SW 1271 (cell line): ENCODE measurements at places on chromosomes 2 and 18.
A peak's percentile ranks its signal among the peaks of the same experiment; 100 is the strongest.

GRCh38 chr2:136225950-136226835, 108.2 kb upstream of the CXCR4 start:
- no peak for DNase-seq

DNA sequence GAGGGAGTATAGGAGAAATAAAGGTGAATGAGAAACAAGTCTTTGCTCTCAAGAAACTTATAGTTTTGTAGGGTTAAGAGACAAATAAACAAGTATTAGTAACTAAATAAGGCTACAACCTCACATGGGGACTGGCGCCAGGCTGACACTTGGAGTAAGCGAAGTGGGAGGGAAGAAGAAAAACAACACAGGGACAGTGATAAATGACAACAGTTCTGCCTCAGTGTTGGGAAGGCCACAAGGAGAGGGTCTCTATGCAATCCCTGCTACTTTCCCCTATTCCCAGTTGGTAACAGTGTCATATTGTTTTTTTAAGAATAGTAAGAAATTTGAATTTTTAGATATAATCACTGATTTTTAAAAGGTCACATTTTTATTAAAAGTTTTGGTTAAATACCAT, 4.0 kb downstream of the APLF start:
- no peak for DNase-seq

- no peak for DNase-seq
Observed at GRCh38 chr2:28063492-28063962, 173.0 kb downstream of the BABAM2 start.

- peak; percentile 81 for DNase-seq
Observed at GRCh38 chr2:176269319-176270099, at the start of gene MTX2. TSS of gene MTX2 (plus strand) at chr2:176269442. CDS start at chr2:176269630, 188 bp downstream.

- no peak for DNase-seq
Observed at GRCh38 chr2:119512946-119513345, 11.3 kb downstream of the SCTR start.

DNA sequence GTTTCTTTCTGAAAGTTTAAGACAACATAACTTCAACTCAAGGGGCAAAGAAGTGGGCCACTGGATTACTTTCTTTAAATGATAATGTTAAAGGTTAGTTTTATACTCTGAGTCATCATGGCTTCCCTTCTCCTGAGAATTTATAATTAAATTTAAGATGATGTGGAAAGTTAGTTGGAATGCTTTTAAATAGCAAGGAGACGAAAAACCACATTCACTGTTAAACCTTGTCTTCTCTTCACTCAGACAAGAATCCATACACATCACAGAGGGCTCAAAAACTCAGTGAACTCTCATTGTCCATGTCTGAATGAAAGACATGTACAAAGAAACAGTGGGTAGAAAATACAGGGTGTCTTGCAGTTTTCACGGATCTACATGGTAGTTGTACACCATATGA, 65.6 kb downstream of the COL5A2 start:
- DNase-seq, result no peak

- DNase-seq, result no peak
Observed at GRCh38 chr2:241160318-241160717, 10.1 kb downstream of the PPP1R7 start.

DNA sequence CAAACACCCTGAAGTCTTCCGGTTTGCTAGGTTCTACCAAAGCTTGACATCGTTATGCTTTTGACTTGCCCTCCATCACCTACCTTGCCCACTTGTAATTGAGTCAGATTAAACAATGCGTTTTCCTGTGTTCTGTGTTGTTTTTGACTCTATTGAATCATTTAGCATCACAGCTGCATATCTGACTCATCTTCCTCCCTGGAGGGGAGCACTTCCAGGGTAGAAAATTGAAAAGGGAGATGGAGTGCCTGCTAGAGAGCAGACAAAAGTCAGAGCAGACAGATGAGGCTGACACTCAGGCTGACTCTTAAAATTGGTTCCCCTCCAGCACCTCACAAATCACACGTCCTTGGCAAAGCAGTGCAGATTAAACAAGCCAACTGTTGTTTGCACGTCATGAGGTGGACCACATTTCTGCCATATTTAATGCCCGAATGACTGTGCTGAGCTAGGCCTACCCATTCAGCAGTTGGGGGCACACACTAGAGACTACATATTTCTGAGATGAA, 2.2 kb downstream of the MPP4 start:
- DNase-seq, result peak; percentile 83

- no peak for DNase-seq
Observed at GRCh38 chr18:31176531-31176930, 13.9 kb upstream of the DSC1 start.

DNA sequence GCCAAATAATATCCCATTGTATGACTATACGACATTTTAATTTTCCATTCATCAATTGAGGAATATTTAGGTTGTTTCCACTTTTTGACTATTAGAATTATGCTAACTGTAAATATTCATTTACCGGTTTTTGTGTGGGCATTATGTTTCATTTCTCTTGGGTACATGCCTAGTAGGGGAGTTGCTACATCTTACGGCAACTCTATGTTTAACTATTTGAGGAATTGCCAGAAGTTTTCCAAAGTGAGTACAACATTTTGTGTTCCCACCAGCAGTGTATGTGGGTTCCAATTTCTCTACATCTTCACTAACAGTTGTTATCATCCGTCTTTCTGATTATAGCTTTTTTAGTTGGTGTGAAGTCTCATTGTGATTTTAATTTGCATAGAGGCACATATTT, 1.6 kb upstream of the KDSR start:
- no peak for DNase-seq

- DNase-seq, result peak; percentile 46
Observed at GRCh38 chr2:42047488-42048298, at the start of gene PKDCC. TSS of gene PKDCC (plus strand) at chr2:42048021. CDS start at chr2:42048200, 179 bp downstream.
